ENCODE measurements at places on chromosomes 3 and 15.

- DNase-seq, result no peak
These were observed 51.2 kb upstream of the MED12L start for GRCh38 chr3:151034303-151034702.

- no peak for DNase-seq
These were observed 746.6 kb upstream of the CFAP20DC start for GRCh38 chr3:59796456-59796855.

- no peak for DNase-seq
These were observed 567 bp downstream of the ADAMTS9 start for GRCh38 chr3:64687086-64687780.

DNA sequence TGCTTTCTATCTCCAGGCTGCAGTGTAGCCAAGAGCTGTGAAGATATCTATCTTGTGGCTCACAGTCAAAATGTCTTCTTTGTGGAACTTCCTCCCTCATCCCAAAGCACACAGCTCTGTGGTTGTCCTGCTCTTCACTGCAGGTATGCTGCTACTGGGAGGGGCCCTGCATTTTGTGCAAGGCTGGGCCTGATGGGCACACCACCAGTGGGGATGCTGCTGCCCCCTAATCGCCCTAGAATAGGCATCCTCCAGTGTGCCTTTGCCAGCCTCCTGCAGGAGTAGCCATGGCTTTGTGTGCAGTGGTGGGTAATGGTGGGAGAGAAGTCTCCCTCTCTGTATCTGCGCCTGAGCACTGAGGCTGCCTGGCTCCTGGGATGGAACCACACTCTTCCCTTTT, 297.3 kb downstream of the DOCK3 start:
- no peak for DNase-seq

DNA sequence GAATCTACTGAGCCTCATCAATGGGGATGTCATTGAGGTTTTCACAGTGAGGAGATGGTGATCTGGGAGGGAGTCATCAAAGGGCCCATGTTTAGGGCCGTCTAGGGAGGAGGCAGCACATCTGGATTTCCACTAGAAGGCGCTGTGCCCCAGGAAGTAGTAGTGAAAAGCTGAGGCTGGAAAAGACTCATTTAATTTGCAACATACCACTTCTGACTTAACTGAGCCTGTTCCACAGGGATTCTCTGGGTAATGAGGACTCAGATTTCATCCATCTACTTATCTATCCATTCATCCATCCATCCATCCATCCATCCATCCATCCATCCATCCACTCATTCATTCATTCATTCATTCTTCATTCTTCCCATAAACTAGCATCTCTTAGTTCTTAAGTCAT, 17.4 kb upstream of the SHF start:
- DNase-seq, result peak; percentile 67

DNA sequence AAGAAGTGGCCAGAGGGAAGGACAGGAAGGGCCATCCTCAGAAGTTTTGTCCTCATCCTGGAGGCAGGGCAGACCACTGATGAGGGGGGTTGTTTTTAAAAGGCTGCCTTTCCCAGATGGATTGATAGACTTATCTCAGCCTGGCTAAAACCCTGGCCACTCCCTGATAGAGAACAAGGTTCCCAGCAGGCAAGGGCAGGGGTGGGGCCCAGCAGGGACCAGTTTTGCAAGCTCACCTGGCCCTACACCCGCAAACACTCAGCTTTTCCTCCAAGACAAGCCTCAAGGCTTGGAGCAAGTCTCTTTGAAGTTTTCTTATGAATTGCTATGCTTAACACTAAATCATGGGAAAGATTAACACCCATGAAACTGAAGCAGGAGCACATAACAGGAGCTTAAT, 9.1 kb downstream of the LIPC start:
- DNase-seq, result no peak

GRCh38 chr15:66570327-66570726, 4.5 kb upstream of the LCTL start:
- no peak for DNase-seq

GRCh38 chr15:100786139-100786531, 93.5 kb upstream of the ALDH1A3 start:
- no peak for DNase-seq

DNA sequence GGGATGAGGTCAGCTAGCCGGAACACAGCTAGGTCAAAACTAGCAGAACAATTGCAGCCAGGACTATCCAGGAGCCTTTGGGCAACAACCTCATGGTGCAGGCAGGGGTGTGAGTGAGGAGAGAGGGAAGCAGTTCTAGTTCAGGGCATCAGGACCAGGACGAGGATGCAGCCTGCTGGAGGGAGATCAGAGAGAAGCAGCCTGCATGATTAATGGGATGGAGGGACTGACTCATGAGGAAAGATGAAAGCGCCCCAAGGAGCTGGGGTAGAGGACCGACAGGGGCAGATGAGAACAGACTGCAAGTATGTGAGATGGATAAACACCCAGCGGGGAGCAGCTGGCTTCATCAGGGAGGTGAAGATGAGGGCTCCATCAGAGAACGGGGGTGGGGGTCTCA, 37.9 kb upstream of the LRTM1 start:
- no peak for DNase-seq

DNA sequence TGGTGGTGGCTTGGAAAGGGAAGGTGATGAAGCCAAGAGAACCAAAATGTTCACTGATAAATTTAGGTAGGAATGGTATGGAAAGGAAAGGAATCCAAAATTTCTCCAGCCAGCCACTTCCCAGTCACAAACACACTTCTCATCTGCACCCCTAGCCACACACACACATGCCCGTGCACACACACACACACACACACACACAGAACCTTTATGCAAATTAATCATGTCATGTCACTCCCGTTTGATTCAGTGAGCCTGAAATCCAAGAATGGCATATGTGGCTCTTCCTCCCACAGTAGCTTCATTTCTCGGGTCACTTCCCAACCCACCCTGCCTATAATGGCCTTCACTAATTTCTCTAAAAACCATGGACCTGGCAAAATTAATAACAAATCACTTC, 3.1 kb upstream of the HLTF start:
- DNase-seq, result no peak

DNA sequence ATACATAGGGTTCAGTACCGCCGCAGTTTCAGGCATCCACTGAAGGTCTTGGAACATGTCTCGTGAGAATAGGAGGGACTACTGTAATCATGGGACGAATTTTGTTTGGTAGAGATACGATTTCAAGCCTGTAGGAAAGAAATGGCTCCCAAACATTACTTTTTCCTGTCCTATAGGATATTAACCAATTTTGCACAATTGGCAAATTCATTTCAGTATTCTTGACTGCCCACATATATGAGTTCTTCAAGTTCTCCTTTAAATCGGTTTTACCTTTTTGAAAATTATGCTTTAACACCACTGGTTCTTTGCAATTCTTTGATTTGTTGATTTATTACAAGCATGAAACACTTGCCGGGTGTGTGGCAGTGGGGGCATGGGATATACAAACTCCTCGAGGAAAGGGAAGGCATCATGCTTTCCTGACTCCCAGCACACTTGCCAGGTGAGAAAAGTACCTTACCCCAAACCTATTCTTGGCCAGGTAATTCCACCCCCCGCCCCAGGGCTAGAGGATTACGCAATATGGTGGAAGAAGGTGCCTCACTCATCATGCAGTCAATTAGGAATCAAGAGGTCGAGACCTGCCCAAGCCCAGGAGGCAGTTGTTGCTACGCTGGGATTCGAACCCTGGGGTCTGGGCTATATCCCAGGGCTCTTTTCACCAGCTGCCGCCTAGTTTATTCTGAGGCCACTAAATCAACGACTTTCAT, 584 bp upstream of the LARS2 start:
- DNase-seq, result no peak

GRCh38 chr3:38543586-38543985, 47.4 kb downstream of the EXOG start:
- DNase-seq, result no peak

GRCh38 chr3:14617508-14618023, 34.0 kb upstream of the CCDC174 start:
- DNase-seq, result no peak

GRCh38 chr3:105365391-105366325, 1.1 kb upstream of the ALCAM start:
- DNase-seq, result no peak

DNA sequence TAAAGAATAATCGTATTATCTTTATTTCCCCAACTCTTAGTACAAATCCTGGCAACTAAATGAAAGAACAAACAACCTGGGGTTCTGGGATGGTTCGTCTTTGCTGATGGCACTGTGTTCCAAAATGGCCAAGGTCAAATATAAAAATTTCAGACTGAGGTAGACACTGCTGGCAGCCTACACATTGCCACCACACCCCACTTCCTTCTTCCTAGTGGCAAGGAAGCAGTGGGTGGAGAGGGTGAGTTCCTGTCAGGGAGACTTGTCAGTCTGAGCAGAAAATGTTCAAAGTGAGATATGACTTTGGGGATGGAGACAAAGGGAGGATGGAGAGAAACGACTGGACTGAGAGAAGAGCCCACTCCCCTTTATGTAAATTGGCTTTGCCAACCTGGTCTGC, 69.6 kb downstream of the LMCD1 start:
- DNase-seq, result no peak

- no peak for DNase-seq
These were observed 68.5 kb downstream of the SLC7A14 start for GRCh38 chr3:170517242-170517945.

GRCh38 chr3:111936191-111936841, 42.5 kb upstream of the ABHD10 start:
- no peak for DNase-seq

DNA sequence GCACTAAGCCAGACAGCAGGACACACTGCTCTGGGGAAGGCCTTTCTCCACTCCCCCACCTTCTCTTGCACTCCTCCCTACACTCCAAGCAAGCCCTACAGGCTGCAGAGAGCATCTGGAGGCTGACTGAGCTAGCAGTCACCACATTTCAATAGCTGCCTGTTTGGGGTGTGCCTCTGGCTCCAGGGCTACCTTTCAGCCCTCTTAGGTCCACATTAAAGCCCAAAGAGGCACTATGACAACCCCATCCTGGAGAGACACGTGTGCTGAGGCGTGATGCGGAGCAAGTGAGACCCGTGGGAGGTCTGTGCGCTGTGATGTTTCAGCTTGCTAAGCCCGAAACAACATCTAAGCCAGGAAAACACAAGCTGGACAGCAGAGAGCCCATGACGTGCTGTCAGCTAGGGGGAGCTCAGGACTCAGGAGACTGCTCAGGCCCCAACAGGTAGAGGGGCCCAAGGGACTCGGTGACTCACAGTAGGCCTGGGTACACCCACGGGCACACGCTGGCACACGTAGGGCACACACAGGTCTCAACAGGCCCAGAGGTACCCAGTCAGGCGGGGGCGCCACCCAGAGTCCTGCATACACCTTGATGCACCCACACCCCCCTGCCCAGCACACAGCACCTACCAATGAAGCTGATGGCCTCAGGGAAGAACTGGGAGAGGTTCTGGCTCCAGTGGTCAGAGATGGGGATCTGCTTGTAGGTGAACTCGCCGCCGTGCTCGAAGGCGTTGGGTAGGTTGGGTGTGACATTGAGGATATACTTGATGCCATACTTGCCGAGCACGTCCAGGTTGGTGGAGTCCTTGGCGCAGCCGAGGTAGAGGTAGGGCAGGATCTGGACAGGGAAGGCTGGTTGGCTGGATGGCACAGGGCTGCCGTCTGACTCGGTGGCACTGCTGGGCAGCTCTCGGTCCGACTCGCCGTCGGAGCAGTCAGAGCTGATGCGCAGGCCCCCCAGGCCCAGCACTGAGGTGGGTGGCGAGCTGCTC, 2.8 kb downstream of the DUSP7 start:
- peak; percentile 66 for DNase-seq

DNA sequence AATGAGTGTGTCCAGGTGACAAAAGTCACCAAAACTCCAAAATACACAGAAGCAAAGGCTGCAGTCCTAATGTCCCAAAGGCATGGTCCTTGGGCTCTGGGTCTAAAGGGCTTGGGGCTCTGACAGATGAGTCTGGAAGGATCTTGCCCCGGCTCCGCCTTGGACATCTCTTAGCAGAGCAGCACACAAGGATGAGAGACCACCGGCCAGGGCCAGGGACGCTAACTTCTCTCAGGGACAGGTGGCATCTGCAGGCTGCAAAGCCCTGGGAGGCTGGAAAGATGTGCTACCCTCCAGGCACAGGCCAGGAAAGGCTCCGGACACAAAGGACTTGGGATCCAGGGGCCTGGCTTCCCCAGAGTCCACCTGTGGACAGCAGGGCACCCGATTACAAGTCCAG, 14.1 kb upstream of the SHISA5 start:
- DNase-seq, result no peak

DNA sequence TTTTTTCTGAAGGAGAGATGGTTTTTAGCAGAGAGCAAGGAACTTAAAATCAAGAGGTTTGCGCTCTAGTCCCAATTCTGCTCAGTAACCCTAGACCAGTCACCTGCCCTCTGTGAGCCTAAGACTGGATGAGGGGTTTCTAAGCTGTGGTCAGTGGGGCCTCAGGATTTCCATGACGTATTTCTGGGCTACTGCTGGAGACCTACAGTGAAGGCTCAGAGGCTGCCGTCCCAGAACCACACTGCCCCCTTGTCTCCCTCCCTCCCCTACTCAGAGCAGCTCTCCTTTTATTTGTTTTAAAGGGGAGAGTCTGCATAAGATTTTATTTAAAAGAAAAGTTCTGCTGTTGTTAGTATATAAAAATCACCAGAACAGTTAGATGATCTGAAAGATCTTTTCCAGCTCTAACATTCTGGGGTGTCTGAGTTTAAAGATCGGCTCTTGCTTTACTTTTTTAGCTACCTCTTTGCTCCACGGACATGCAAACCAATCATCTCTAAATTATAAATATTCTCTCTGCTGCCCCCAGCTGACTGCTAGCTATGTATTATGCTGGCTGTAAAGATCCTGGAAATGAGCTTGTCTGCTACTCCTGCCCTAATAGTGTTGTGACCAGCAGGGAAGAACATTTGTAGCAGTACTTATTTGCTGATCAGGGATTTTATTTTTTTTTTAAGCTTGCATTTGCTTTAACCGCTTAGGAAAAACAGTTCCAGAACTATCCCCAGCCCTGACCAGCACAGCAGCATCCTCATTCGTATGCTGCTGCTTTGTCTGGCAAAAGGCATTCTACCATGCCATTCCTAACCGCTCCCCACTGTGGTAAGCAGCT, 28.6 kb upstream of the NDUFB4 start:
- no peak for DNase-seq

- no peak for DNase-seq
These were observed 55.7 kb downstream of the CHDH start for GRCh38 chr3:53790470-53790869.

Measured in GM13977 (cell line).